ENCODE measurements at places on chromosomes 7 and 10.

DNA sequence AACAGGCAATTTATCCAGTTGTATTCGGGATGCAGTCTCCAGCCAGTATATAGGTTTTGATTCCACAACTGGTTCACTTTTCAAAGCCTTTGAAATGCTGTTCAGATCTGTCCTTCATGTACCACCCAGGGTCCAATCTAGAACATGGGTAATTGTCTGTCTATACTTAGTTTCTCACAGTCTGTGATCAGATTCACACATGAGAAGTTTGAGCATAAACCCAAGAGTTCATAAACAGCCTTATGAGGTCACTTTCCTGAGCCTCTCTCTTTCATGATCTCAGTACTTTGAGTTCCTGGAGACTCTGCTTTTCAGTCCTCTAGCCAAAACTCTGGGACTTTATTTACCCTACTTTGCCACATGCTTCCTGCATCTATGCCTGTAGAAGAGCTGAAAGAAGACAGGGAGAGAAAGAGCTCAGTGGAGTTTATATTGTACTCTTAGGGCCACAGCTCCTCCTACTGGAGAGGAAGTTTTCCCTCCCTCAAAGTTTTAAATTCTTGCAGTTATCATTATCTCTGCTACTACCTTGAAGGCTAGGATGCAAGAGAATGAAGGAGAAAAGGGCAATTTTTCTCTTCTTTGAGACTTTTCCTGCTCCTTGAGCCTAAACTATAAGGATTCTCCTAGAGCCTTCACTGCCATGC lies 172.0 kb downstream of the ZEB1 start:
- no peak for DNase-seq

DNA sequence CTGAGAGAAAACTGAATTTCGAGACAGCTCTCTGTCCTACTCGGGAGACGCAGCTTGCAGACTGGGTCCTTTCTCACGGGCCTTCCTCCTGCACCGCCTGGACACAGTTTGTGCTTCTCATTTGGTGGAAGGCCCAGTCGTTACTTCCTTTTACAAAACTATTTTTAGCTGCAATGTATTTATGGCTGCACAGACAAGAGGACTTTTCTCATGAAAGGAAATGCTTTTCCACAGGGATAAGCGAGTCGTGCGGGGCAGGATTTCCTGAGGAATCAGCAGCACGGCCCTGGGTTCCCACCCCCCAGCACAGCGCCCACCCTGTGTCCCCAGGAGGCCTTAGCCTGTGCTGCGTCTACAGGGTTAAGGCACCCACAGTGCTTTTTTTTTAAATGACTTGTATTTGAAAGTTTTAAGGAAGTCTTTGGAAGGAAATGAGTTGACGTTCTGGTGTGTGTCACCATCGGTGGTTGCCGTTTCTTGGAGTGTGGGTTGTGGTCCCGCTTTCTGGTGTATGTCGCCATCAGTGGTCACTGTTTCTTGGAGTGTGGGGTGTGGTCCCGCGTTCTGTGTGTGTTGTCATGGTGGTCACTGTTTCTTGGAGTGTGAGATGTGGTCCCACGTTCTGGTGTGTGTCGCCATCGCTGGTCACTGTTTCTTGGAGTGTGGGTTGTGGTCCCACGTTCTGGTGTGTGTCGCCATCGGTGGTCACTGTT lies 50.9 kb downstream of the INPP5A start:
- DNase-seq = no peak

GRCh38 chr10:125448596-125448995 lies 234.4 kb downstream of the TEX36 start:
- DNase-seq = no peak

DNA sequence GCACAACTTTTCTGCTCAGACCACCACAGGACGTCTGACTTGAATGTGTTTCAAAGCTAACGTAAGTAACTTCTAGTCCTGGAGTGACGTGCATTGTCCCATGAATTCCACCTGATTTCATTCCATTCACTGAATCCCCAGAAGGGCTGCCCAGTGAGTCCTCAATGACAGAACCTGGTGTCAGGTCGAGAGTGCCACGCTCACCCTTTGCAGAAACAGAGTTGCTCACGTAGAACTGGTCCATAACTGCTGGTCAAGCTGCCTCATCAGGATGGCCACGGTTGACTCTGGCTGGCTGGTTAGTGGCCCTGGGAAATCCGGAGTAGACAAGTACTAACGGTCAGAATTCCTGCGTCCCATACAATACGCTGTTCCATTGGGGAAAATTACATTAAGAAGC lies 50.6 kb upstream of the UBE3C start:
- DNase-seq = no peak

DNA sequence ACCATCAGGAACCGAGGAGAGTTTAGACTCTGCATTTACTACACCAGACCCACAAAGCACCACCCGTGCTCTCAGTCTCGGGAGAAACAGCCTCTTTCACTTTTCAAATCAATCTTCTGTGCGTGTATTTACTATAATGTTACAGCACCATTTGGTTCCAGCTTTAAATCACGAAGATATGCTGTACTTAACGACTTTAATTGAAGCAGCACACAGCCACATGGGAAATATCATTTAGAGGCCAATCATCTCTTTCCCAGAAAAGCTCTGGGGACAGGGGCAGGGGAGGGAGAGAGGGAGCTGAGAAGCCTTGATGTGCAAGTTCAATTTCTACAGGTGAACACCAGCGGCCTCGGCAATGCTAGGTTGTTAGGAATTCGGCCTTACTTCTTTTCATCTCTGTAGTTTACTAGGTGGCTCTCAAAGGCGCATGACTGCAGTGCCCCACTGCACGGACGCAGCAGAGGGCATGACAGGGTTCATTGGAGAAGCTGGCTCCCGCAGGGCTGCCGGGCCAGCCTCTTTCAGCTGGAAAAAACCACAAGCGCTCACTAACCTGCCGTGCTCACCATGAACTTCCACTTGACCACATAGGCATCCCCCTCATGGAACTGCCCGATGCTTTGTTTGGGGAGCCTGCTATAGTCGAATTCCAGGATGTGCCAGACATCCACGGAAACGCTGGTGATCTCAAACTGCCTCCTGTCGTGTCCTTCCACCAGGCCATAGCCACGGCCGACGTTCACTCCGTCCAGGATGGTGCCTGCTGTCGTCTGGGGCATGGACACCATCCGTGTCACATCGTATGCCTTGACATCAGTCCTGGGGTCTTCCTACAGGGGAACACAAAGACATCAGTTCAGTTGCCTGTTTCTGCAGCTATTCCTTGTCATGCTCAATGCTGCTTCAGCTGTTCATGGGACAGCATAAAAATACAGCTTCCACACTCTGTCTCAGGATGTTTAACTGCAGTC lies 154.5 kb downstream of the SVIL start:
- DNase-seq = no peak

DNA sequence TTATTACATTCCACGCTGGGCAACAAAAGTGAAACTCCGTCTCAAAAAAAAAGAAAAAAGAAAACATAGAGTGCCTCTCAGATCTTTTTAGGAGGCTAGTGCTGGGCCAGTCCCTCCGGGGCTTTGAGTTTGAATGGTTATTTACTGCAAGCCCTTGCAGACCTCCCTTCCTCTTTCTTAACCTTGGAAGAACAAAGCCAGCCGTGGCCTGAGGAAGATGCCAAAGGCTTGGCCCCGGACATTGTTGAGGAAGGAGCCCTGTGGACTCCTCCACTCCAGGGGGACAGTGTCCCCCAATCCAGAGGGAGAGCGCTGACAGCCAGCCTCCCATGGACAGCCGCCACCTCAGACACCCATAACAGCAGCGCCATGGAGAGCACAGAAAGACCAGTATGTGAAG lies 5.0 kb downstream of the TSPAN33 start:
- DNase-seq = no peak

GRCh38 chr10:43691485-43691884 lies 42.8 kb upstream of the ZNF32 start:
- DNase-seq = no peak

GRCh38 chr7:73932364-73932763 lies 71.4 kb downstream of the TMEM270 start:
- DNase-seq = no peak

GRCh38 chr7:50268223-50268622 lies 36.3 kb upstream of the IKZF1 start:
- DNase-seq = no peak

DNA sequence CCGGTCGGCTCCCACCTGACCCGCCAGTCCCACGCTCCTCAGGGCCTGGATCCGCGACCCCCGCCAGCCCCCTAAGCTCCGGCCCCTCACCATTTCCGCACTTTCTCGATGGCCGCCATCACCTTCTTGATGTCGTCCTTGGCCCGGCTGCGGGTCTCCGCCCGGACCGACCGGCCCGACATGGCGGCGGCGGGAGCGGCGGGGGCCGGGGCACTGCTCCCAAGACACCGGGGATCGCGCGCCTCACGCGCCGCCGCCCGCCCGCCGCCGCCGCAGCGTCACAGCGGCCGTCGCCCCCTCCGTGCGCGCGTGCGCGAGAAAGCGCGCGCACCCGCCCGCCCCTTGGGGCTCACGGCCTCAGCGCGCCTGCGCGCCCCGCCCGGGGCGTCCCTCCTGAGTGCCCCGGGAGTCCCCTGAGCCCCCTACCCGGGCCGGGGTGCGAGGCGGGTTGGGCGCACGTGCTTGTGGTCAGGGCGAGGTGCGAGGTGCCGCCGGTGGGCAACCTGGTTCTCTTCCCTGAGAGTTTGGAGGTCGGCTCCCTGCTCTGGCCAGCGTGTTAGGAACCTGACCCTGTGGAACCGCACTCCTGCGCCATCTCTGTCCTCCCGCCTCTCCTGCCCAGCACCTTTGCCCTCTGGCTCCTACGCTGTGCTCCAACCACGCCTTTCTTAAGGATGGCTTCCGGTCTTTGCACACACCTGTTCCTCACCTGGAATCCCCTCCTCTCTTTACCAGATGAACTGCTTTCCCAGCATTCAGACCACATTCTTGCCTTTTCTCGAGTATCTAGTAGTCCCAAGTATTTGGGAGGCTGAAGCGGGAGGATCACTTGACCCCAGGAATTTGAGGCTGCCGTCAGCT lies at the start of gene BCL7B:
Gene BCL7B (minus strand): TSS at position 294 of the 861 bp plus-strand sequence. CDS start 112 bp downstream, at position 182.
- peak; percentile 54 for DNase-seq

- no peak for DNase-seq
These were observed 132.7 kb downstream of the KCNMA1 start for GRCh38 chr10:77504873-77505257.

DNA sequence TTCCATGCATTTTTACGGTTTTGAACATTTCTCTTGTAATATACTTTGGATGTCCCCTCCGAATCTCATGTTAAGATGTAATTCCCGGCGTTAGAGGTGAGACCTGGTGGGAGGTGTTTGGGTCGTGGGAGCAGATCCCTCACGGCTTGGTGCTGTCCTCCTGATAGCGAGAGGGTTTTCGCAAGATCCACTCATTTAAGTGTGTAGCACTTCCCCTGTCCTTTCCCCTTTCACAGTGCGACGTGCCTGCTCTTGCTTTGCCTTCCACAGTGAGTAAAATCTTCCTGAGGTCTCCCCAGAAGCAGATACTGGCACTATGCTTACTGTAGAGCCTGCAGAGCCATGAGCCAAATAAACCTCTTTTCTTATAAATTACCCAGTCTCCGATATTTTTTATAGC lies 6.6 kb downstream of the GPR141 start:
- no peak for DNase-seq

DNA sequence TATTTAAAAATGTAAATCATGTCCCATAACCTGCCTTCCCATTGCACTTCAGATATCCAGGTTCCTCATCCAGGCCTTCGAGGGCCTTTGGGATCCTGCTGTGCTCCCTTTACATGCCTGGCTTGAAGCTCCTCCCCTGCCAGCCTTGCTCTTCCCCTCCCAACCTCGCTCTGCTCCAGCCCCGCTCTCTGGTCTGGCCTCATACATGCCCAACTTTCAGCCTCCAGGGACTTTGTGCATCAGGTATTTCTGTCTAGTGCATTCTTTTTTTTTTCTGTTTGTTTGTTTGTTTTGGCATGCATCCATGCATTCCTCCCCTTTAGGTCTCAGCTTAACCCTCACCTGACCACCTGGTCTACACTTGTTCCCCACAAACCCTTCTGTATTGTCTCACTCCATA lies 160.3 kb downstream of the SNX10 start:
- DNase-seq = no peak

GRCh38 chr10:6061056-6061455 lies 1.1 kb downstream of the IL2RA start:
- DNase-seq = no peak
